ENCODE measurements at places on chromosomes 6 and 20.

GRCh38 chr6:81484251-81484650 is 268.2 kb downstream of the TENT5A start:
- no peaks in the 10 kb centered on the region for H3K27me3 ChIP-seq
- no peaks in the 10 kb centered on the region for H3K36me3 ChIP-seq
- H3K4me3 ChIP-seq: no peak overlapping the region
- DNase-seq: no peak

DNA sequence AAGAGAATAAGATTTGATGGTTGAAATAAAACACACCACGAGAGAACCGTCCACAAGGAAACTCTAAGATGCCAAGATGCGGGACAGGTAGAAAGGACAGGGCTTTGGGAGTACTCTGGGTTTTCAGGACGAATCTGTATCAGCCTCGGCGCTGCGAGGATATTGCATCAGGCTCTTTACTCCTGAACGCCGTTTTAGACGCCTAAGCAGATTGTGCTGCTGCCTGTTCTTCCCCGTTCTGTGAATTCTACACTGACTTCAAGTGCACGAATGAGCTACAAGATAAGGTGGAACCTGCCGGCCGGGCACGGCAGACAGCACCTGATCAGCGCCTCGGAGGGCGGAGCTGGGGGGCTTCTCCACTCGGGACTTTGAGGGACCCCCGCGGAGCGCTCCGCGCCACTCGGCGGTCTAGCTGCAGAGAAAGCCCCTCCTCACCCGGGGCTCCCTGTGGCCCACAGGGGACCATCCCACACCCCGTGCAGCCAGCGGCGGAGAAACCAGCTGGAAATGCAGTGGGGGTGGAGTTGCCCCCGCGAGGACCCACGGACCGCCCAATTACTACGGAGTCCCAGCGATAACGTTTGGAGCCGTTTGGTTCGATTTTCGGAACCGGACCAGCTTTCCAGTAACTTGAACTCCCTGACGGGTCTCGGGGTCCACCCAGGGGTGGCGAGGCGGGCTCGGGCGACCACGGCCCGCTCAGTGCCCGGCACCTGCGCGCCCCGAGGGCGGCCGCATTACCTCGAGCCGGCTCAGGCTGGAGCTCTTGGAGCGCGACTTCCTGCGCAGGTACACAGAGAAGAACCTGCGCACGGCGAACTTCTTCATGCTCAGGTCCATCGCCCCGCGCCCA is 646 bp downstream of the RPS6KA2 start:
- H3K4me1 ChIP-seq: peaks cover 14% of the 10 kb centered on the region
- DNase-seq: peak; percentile 47
- H3K4me3 ChIP-seq: peak overlapping the region; percentile 71
- no peaks in the 10 kb centered on the region for H3K36me3 ChIP-seq
- peak overlapping the region; percentile 37 for H3K27ac ChIP-seq
- peaks cover 25% of the 10 kb centered on the region for H3K27me3 ChIP-seq

DNA sequence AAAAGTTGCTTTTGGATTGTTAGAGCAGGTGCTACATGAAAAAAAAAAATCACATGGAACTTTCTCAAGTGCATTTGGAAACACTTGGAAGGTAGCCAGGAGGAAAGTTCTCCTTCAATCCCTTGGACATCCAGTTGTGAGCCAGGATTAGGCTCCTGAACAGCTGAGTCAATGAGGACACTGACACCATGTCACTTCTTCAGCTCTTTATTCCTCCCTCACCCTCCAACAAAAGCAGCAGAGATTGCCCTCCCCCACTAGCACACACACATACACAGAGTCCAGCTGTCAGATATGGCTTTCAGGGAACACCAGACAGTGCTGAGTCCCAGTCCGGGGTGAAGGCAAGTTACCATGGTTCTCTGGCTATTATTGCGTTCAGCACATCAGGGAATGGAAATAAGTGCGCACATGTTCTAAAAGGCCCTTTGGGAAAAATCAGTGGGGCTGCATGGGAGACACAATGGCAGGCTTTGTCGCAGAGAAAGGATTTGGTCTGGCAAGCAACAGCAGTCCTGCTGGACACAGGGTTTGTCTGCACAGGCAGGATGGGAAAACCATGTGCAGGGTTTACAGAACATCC is 124.7 kb upstream of the MARCKS start:
- H3K27ac ChIP-seq: no peak overlapping the region
- peaks cover 10% of the 10 kb centered on the region for H3K27me3 ChIP-seq
- DNase-seq: no peak
- H3K36me3 ChIP-seq: no peaks in the 10 kb centered on the region
- H3K4me3 ChIP-seq: no peak overlapping the region

DNA sequence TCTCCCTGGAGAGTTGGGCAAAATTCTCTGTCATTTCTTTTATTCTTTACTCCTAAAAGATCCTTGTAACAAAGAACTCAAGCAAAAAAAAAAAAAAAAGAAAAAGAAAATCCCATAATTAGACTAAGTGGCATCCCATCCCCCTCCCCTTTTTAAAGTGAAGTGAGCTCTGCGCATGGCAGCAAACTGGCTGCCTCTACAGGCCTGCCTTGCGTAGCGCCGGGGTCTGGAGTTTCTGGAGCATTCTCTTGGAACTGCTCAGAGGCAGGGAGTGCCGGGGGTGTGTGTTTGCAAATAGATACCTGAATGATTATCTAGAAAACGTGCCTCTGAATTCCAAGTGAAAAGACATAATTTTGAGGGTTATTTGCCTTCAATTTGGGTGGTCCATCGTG is 48.1 kb downstream of the FOXC1 start:
- DNase-seq: no peak
- H3K4me3 ChIP-seq: no peak overlapping the region
- H3K27ac ChIP-seq: no peak overlapping the region
- H3K4me1 ChIP-seq: no peaks in the 10 kb centered on the region
- H3K36me3 ChIP-seq: no peaks in the 10 kb centered on the region
- no peaks in the 10 kb centered on the region for H3K27me3 ChIP-seq

DNA sequence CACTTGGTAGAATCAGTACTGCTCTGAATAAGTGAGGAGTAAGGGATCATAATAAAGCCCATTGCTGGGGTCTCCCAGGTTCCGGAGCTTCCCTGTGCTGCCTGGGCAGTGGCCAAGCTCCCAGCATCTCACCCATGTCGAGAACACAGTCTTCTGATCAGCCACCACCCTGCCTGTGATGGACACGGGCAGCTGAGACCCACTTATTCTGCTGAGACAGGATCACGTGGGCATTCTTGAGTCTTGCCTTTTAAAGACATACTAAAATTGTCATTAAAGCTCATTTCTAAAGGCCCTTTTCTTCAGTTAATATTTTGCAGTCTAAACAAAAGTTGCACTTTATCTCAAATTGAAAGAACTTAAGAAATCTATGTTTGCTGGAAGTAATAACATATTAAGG is 42.7 kb upstream of the SLC22A2 start:
- peaks cover 4% of the 10 kb centered on the region for H3K27me3 ChIP-seq
- H3K27ac ChIP-seq: no peak overlapping the region
- no peak overlapping the region for H3K4me3 ChIP-seq
- DNase-seq: no peak
- no peaks in the 10 kb centered on the region for H3K4me1 ChIP-seq

GRCh38 chr6:168537540-168537884 is 96.5 kb downstream of the SMOC2 start:
- H3K27ac ChIP-seq: no peak overlapping the region
- H3K27me3 ChIP-seq: peaks cover 12% of the 10 kb centered on the region
- H3K4me1 ChIP-seq: no peaks in the 10 kb centered on the region
- H3K4me3 ChIP-seq: no peak overlapping the region
- H3K36me3 ChIP-seq: no peaks in the 10 kb centered on the region

DNA sequence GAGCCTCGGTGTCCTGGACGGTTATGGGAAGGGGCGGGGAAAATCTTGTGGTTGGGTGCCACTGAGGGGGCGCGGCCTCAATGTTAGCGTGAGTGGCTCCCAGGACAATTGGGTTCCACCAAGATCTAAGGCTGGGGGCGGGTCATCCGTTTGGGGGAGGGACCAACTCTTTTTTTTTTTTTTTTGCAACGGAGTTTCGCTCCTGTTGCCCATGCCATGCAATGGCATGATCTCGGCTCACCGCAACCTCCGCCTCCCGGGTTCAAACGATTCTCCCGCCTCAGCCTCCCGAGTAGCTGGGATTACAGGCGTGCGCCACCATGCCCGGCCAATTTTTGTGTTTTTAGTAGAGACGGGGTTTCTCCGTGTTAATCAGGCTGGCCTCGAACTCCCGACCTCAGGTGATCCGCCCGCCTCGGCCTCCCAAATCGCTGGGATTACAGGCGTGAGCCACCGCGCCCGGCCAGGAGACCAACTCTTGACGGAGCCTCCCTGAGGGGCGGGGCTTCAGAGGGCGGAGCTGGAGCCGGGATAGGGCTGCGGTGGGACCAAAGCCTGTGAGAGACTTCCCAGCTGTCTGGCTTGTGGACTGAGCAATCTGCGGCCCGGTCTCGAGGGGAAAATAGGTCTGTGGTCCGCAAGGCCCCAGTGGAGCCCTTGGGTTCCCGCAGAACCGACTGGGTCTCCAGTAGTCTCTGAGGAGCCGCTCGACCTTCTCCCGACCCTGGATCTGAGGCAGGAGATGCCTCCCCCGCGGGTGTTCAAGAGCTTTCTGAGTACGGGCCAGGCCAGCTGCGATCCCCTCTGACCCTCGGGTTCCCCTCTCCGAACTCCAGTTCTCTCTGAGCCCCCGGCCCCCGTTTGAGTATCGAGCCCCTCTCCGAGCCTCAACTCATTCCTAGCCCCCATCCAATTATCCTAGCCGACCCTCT is 1.1 kb downstream of the SPAG4 start:
- peaks cover 2% of the 10 kb centered on the region for H3K36me3 ChIP-seq
- H3K4me1 ChIP-seq: peaks cover 50% of the 10 kb centered on the region
- H3K27ac ChIP-seq: peak overlapping the region; percentile 84
- H3K27me3 ChIP-seq: peaks cover 2% of the 10 kb centered on the region
- peak overlapping the region; percentile 83 for H3K4me3 ChIP-seq
- peak; percentile 78 for DNase-seq

- peak overlapping the region; percentile 59 for H3K27ac ChIP-seq
- no peaks in the 10 kb centered on the region for H3K27me3 ChIP-seq
- H3K4me1 ChIP-seq: peaks cover 67% of the 10 kb centered on the region
- peaks cover 76% of the 10 kb centered on the region for H3K36me3 ChIP-seq
Measured at GRCh38 chr6:109472132-109472995, 10.7 kb downstream of the ZBTB24 start.

DNA sequence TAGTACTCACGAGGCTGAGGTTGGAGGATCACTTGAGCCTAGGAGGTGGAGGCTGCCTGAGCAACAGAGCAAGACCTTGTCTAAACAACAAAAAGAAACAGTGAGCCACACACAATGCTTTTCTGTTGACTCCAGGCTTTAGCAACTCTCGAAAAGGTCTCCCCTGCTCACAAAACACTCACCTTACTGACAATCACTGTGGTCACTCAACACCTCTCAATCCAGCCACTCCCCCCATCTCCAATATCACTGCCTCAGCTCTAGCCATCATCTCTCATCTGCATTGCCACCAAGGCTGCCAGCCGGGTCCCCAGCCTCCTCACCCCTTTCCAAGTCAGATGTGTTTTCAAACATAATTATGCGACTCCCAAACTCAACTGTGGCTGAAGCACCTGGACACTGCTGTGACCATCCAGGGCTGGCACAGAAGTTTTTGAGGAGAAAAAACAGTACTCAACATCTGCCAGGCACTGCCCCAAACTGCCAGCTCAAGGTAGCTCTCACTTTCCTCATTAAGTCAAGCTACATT is 218.0 kb upstream of the ARID1B start:
- DNase-seq: no peak
- peaks cover 2% of the 10 kb centered on the region for H3K4me1 ChIP-seq
- no peak overlapping the region for H3K4me3 ChIP-seq
- H3K27ac ChIP-seq: no peak overlapping the region
- H3K36me3 ChIP-seq: peaks cover 3% of the 10 kb centered on the region

DNA sequence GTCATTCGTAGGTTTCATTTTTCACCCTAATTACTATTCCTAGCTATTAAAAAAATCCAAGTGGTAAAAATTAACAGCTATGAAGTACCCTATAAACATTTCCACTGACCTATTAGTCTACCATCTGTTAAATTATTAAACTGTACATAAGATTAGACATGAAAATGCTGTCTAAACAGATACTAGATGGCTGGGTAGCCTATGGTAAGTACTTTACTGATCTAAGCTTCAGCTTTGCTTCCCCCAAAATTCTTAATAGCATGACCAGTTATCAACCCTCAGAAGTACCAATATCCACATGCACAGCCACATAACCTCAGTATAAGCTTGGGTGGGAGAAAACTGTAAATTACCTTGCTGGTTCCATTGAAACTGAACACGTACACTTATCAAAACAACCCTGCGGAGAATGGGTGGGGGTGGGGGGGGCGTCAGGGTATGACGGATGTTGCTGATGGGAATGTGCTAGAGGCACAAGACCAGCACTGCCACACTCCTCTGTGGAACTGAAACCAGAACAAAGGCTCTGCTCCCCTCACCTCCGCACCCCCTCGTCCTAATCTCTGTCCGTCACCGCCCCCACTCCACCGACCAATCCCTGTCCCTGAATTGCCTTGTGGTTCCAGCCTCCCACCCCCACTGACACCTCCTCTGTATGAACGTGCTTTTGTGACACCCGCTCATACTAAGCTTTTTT is 45.3 kb downstream of the B4GALT5 start:
- peak; percentile 77 for DNase-seq
- peaks cover 40% of the 10 kb centered on the region for H3K4me1 ChIP-seq
- H3K27me3 ChIP-seq: no peaks in the 10 kb centered on the region
- peak overlapping the region; percentile 47 for H3K4me3 ChIP-seq
- H3K36me3 ChIP-seq: peaks cover 2% of the 10 kb centered on the region

DNA sequence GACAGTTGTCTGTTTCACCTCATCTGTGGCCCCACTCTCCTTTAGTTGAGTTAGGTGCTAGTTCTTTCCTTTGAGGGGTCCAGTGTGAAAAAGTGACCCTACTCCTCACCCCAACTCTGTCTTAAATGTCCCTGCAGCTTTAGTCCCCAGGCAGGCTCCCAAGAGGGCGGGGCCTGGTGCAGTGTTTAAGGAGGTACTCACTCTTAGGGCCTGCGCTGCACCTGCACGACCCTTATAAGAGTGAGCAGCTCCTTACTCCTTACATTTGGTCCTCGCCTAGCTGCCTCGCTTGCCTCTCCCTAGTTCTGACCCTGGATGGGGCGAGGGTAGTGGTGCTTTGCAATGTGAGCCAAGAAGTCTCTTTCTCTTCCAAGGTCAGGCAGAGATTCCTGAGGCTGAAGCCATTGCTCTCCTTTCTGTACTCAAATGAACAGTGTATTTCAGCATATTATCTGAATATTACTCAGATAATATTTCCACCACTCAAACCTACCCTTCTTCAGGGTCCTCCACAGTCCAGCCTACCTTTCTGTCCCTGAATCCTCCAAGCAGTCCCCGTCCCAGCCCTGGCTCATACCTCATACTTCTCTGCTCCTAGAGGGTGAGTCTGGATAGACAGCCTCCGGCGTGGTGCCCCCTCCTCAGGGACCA is 11.9 kb upstream of the VEGFA start:
- H3K27ac ChIP-seq: no peak overlapping the region
- H3K4me3 ChIP-seq: no peak overlapping the region
- H3K27me3 ChIP-seq: peaks cover 6% of the 10 kb centered on the region
- no peaks in the 10 kb centered on the region for H3K4me1 ChIP-seq
- no peaks in the 10 kb centered on the region for H3K36me3 ChIP-seq

GRCh38 chr20:29873946-29874345 is 1383.5 kb upstream of the DEFB115 start:
- no peaks in the 10 kb centered on the region for H3K4me1 ChIP-seq
- H3K27ac ChIP-seq: no peak overlapping the region
- H3K4me3 ChIP-seq: no peak overlapping the region
- no peaks in the 10 kb centered on the region for H3K27me3 ChIP-seq
- DNase-seq: peak; percentile 53

- H3K27me3 ChIP-seq: peaks cover 29% of the 10 kb centered on the region
- no peak overlapping the region for H3K27ac ChIP-seq
- H3K4me3 ChIP-seq: no peak overlapping the region
- H3K4me1 ChIP-seq: no peaks in the 10 kb centered on the region
Measured at GRCh38 chr20:46630306-46630705, 21.0 kb downstream of the SLC13A3 start.

Measured in activated CD4-positive, alpha-beta T cell treated with anti-CD3 and anti-CD28 coated beads for 36 hours (primary cell).